Activated T-helper 1 cell treated with Interleukin-2 at 50 U/mL for 16 hours (primary cell): ENCODE measurements at places on chromosomes 3 and 15.

DNA sequence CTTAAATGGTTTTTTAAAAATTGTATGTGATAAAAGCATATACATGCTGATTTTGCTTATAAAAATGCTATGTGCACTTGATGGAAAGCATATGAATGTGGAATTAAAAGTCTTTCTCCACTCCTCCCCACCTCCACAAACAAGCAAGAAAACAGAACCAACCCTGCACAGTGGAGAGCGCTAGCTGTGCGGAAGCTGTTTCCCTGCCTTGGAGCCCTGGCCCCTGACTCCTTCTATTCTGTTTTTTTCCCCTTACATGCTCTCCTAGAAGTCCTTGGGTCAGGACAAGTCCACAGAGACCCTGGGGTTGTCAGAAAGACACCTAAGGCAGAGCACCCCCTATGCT lies 64.2 kb downstream of the BOC start:
- DNase-seq: no peak

GRCh38 chr3:125434582-125435011 lies 59.5 kb upstream of the ZNF148 start:
- DNase-seq: no peak

- DNase-seq: no peak
These were observed 188.5 kb upstream of the TLE3 start for GRCh38 chr15:70286113-70286806.

DNA sequence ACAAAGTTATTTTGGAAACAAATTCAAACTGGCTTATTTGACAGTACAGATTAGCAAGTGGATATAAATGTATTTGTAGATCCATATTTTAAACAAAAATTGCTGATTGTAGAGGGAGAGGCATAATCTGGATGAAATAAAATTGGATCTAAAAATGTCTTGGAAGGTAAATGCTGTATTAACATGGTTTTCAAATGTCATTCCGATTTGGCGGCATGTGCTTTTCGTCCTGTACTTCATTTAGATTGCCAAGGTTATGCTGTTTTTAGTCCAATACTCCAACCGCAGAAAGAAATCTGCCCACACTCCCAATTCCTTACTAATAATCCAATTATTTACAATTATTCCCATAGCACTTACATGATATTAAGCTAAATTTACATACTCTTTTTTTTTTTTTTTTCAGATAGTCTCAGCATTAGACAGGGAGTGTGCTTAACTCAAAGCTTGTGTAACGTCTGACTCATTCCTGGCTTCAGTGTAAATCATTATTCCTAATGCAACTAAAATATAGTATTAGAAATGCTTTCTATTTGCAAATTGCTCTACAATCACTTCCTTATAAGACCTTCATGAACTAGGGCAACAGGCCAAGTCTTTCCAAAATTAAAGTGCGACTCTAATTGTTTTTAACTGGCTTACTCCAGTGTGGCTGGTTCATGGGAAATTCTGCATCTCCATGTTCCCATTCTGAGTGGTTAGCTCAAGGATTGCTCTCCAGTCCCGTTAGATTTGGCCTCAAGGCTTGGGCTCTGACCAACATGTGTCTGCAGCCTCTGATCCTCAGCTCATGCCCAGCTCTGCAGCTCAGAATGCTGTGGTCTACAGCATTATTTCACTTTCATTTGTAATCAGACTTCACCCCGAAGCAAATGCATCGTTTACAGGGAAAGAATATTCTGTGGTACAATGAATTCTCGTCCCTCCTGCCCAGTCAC lies 103.9 kb downstream of the FBN1 start:
- no peak for DNase-seq

DNA sequence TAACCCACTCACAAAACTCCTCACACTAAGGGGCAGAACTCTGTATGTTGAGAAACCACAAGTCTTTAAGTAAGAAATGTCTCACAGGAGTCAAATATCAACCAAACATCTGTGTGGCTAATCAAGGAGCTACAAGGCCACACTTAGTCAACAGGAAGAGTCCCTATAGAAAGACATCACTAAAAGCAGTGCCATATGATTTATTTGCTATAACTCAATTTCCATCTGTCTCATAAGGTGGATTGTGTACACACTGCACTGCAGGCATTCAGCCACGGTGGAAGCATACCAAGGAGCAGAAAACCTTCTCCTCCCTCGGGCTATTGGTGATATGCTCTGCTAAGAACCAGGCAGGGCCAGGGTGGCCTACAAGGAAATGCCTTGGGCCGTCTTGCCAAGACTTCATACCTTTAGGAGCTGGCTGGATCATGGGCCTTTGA lies 197.6 kb upstream of the CFAP20DC start:
- DNase-seq: no peak

DNA sequence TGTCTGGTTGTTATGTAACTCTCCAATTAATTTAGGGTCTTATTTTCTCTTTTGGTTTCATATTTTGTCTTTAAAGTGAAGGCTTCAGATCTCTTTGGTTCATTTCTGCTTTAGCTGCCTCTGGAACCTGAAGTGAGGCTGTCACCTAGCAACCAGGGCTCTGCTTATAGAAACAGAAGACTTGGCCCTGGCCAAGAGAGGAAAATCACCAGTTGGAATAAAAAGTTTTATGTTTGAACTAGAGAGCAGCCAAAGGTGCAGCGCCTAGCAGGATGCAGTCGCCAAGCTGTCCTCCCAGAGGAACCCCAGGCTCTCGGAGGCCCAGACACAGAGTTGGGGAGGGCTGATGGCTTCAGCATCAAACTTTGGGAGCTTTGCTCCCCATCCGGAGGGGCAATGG lies 41.1 kb downstream of the LYZL4 start:
- no peak for DNase-seq

- no peak for DNase-seq
These were observed 180.2 kb upstream of the CDIN1 start for GRCh38 chr15:36399276-36399675.

- no peak for DNase-seq
These were observed 14.0 kb downstream of the VGLL4 start for GRCh38 chr3:11629716-11630115.

GRCh38 chr3:94776401-94776915 lies 713.6 kb downstream of the NSUN3 start:
- no peak for DNase-seq

GRCh38 chr3:37902674-37903073 lies 41.0 kb downstream of the CTDSPL start:
- no peak for DNase-seq

DNA sequence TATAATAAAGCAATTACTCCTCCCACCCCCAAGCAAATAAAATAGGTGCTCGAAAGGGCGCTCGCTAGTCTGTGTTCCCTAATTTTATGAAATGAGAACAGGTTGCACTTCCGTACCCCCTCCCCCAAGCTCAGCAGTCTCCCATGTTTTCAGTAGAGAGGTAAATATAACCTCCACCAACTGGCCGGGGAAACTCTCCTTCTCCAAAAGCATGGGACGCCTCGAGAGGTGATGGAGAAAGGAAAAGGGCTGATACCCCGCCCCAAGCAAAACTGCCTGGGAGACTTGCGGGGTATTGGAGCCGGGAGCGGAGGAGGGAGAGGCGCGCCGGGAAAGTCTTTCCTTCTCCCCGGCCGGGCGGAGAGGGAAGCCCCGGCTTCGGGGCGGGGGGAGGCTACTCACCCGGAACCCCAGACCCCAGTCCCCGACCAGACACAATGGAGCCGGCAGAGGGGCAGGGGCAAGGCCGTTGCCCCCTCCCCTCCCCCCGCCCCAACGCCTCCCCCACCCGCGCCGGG lies 605 bp downstream of the DCUN1D1 start:
- DNase-seq: peak; percentile 6

GRCh38 chr3:146387566-146387965 lies 81.8 kb downstream of the PLSCR2 start:
- DNase-seq: no peak

DNA sequence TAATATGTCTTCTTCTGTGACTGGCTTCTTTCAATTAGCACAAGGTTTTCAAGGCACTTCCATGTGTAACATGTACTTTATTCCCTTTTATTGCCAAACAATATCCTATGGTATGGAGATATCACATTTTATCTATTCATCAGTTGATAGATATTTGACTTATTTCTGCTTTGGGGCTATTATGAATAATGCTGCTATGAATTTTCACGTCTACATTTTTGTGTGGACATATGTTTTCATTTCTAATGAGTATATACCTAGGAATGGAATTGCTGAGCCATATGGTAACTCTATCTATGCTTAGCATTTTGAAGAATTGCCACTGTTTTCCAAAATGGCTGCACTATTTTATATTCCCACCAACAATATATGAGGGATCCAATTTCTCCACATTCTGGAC lies 3.6 kb upstream of the AGTR1 start:
- no peak for DNase-seq

DNA sequence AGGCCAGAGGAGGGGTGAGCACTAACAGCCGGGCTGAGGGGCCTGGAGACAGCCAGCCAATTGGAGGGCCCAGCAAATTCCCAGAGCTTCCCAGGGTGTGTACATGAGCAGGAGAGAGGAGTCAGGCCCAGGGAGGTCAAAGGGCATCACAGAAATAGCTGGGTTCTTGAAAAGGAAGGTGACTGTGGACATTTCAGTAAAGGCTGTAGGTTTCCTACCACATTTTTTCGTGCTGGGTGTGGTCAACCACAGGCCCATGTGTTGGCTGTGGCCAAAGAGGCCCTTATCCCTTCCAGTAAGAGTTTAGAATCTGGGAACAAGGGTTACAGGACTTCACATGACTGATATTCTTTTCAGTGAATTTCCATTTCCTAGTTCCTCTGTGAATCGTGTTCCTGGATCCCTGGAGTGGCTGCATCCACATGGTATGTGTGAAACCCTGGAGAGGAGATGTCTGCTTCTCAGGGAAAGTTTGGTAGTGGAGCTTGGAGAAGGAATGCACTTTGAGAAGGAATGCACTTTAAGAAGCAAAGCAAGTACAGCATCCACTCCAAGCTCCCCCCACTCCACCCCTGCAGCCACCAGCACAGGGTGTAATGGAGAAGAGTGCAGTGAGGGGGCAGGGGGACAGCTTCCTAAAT lies 73.2 kb upstream of the HEG1 start:
- no peak for DNase-seq

DNA sequence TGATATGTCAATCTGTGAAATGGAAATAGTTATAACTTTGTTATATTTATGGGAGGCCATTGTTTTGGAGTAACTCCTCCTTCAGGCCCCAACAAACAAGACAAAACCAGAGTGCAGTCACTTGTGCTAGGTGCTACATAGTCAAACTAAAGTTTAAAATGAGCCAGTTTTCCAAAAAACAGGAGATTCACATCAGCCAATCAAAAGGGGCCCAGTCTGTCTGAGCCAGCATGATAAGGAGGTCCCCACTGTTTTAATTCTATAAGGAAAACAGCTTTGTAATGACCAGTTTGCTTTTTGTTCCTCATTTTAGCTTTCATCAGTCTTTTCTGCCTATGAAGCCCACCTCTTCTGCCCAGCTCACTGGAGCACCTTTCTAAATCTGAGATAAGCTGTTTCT lies 94.7 kb upstream of the SLC7A14 start:
- DNase-seq: no peak

GRCh38 chr3:183577346-183577745 lies 21.8 kb upstream of the KLHL6 start:
- no peak for DNase-seq

- DNase-seq: no peak
These were observed 17.1 kb downstream of the FAH start for GRCh38 chr15:80169768-80170357.

- no peak for DNase-seq
These were observed 110.9 kb downstream of the LMLN start for GRCh38 chr3:198070871-198071270.

GRCh38 chr3:40876009-40876408 lies 323.3 kb upstream of the CTNNB1 start:
- DNase-seq: no peak

- DNase-seq: no peak
These were observed 7.8 kb downstream of the CCDC80 start for GRCh38 chr3:112633191-112633590.

DNA sequence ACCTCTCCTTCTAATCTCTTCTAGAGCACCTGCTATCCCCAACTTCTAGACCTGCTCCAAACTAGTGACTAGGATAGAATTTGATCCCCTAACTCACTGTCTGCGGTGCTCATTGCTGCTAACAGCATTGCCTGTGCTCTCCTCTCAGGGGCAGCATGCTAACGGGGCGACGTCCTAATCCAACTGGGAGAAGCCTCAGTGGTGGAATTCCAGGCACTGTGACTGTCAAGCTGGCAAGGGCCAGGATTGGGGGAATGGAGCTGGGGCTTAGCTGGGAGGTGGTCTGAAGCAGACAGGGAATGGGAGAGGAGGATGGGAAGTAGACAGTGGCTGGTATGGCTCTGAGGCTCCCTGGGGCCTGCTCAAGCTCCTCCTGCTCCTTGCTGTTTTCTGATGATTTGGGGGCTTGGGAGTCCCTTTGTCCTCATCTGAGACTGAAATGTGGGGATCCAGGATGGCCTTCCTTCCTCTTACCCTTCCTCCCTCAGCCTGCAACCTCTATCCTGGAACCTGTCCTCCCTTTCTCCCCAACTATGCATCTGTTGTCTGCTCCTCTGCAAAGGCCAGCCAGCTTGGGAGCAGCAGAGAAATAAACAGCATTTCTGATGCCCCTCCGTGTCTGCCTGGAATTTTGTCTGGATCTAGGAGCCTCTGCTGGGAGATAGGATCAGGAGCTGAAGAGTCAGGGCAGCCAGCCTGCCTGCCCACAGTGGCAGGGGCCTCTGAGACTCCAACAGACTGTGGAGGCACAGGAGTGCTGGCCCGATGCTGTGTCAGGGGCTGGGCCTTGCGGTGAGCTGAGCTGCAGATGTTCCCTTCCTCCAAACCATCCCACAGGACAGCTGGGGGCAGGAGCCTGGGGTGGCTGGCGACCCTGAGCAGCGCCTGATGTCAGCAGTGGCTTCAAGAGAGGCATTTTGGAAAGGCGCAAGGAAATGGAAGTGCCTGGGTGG lies 3.0 kb downstream of the ISLR start:
- no peak for DNase-seq

DNA sequence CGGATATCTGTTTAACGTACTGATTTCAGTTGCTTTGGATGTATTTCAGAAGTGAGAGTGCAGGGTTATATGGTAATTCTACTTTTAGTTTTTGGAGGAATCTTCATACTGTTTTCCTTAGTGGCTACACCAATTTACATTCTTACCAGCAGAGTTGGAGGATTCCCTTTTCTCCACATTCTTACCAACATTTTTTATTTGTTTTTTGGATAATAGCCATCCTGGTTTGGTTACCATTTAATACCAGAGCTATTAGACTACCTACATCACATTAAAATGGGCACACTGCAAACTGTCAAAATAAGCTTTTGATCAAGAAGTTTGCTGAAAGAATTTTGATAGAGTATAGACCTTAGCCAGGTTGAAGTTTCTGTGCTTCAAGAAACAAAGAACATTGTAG lies 217.2 kb upstream of the CFAP20DC start:
- DNase-seq: no peak
